Upper lobe of left lung (tissue), 6 donors: ENCODE measurements at places on chromosomes 16 and 17. TPM values are rescaled to one million over a fixed set of nuclear protein-coding genes. Genes with fewer than 3 reads are reported as not detected.
A peak's percentile ranks its signal among the peaks of the same experiment; 100 is the strongest.

The FNDC8 gene
- total RNA-seq = not detected

The FBXW10B gene
- 3.1 TPM for total RNA-seq

The LIMD2 gene
- total RNA-seq = 13.2 TPM

DNA sequence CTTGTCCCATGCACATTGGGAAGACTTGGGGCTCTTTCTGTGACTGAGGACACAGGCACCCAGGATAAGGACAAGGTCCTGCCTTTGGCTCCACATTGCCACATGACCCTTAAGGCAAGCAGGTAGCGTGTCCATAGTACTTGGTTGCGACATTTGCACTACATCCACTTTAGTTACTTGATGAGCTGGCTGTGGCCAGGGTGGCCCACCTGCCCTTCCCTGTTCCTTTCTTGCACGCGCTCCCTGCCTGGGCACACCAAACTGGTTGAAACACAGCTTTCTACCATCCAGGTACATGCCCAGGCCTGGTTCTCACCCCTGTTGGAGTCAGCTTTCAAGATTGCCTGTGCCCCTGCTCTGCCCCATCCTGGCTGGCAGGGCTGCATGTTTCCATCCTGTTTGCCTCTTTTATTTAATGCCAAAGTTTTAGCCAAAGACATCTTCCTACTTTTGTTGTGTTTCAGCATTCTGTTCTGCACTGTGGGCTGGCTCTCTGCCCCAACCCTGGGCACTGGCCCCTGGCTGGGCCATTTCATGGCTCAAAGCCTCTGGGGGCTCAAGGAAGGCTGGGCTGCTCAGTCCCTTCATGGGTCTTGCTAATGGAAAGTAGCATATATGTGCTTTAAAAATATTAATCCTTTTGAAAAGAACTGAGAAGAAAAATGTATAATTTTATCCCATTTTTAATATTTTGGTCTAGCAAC is 3.2 kb downstream of the B3GNT9 start:
- no peak for DNase-seq

- peak; percentile 94 for DNase-seq
Observed at GRCh38 chr17:4136373-4136772, 6.5 kb downstream of the ZZEF1 start.

- DNase-seq = no peak
Observed at GRCh38 chr17:49521088-49521450, 26.0 kb downstream of the NGFR start.

DNA sequence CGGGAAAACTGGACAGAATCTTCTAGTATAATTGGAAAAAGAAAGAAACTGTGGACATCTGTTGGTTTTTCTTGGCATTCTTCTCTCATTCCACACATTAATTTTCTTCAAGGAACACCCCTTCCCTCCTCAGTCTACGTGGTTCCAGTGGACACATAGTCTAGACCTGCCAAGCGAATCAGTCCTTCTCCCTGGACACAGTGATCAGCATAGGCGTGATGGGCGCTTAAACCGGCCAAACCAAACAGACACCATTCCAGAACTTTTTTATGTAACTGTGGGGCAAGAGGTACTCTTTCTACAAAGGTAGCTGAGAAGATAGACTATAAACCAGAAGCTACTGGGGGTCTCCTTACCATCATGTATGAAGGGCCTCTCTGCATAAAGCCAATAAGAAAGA is 121.8 kb upstream of the COX10 start:
- no peak for DNase-seq

DNA sequence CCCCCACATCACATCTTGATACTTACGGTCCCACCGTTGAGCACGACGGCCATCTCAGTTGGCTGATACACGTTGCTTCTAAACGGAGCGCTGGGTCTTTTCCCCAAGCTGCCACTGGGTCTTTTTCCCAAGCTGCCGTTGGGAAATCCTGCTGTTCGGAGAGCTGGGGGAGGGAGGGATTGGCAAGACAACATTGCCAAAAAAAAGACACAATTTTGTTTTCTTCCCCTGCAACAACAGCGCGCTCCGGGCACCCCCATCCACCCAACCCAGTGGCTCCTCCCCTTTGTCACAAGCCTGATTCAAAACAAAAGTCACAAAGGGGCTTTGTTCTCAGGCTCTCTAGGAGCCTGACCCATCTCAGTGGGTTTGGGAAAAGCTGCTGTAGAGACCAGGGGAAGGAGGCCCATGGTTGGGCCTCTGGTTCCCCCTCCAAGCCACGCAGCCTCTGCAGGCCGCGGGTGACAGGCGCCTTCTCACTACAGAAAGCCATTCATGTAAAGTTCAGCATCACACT is 22.8 kb downstream of the GPRC5B start:
- no peak for DNase-seq

- DNase-seq = no peak
Observed at GRCh38 chr16:2208308-2208707, 2.4 kb downstream of the BRICD5 start.

GRCh38 chr17:8117980-8118768 is at the start of gene ALOXE3:
Gene ALOXE3, minus strand, starts transcription at chr17:8118514. Its CDS starts 524 bp downstream, at chr17:8117990.
- peak; percentile 81 for DNase-seq

DNA sequence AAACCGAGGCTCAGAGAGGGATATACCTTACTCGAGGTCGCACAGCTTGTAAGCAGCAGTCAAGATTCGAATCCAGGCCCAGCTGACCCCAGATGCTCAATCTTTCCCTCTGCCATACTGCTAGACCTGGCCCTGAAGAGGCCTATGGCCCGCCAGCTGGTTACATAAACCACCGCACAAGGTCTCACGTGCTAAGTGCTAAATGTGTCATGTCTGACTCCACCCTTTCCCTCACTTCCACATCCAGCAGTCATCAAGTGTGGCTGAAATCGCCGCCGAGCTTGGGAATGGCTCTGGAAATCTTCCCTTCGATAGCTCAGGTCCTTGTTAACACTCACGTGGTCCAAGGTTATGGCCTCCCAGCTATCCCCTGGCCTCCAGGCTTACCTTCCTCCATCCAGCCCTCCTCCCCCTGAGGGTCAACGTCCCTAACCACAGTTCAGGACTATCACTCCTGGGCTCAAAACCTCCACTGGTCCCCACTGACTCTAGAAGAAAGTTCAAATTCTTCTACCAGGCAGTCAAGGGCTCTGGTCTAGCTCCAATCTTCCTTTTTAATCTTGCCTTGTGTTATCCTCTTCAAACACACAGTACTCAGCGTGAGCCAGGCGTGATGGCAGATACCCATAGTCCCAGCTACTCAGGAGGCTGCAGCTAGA is 3.5 kb downstream of the ZBTB4 start:
- DNase-seq = peak; percentile 78

GRCh38 chr17:65259281-65259680 is 122.1 kb downstream of the RGS9 start:
- DNase-seq = no peak

DNA sequence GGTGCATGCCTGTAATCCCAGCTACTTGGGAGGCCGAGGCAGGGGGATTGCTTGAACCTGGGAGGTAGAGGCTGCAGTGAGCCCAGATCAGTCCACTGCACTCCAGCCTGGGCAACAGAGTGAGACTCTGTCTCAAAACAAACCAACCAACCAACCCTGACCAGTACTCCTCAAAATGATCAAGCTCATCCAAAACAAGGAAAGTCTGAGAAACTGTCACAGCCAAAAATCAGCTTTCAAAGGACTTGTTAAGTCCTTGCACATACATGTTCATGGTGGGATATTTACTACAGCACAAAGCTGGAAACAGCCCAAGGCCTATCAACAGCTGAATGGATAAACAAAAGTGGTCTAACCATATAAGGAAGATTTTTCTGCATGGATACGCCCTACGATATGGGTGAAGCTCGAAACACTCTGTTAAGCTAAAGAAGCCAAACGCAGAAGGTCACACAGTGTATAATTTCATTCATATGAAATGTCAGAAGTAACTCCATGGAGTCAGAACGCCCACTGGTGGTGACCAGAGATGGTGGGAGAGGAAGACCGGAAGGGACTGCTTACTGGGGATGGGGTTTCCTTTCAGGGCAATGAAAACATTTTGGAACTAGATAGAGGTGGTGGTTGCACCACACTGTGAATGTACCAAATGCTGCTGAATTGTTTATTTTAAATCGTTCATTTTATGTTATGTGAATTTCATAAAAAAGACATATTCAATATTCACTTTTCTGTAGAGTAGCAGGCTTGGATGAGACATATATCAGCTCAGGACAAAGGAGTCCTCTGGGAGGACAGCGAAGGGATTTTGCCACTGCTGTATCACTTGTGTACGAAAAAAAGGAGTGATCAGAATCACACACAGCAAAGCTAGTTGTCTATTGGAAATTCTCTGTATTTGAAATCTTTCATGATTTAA is 17.7 kb downstream of the CCL17 start:
- no peak for DNase-seq

- peak; percentile 96 for DNase-seq
Observed at GRCh38 chr16:89860747-89861304, 12.6 kb upstream of the TCF25 start.

GRCh38 chr16:80300456-80300855 is 240.3 kb upstream of the DYNLRB2 start:
- DNase-seq = no peak

- DNase-seq = no peak
Observed at GRCh38 chr16:56673921-56674320, 4.3 kb downstream of the MT1H start.

GRCh38 chr16:19502395-19503131 is 19.3 kb downstream of the GDE1 start:
- DNase-seq = peak; percentile 61

DNA sequence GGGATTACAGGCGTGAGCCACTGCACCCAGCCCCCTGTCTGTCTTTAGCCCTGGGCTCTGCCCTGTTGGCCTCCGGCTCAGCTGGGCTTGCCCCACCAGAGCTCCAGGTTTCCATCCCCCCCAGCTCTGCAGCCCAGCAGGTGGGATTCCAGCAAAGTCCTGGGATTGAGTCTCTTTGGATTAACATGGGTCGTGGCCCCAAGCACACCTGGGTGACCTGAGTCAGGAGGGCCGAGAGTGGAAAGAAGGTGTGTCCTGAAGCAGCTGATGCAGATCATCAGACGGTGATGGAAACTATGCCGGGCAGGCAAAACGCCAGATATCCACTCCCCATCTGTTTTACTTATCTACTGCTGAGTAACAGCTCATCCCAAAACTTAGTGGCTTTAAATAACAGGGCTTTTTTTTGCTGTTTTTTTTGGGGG is 72.5 kb downstream of the KNOP1 start:
- DNase-seq = peak; percentile 37

GRCh38 chr17:62876673-62877405 is 68.7 kb upstream of the MARCHF10 start:
- DNase-seq = no peak

DNA sequence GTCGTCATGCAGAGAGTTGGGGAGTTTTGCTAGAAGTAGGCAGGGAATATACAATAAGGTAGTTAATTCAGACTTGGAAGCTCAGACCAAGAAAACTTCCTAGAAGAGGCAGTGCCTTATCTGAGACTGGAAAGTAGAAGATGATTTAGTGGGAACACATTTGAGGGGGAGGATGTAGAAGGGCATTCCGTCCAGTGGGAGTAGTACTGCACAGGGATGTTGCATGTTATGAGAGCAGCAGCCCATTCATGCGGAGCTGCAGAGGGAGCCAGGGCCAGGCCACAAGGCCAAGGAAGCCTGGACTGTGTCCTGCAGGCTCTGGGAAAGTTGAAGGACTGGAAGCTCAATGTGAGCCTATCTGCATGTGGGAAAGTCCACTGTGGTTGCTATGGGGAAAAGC is 344.5 kb upstream of the EEF2KMT start:
- DNase-seq = no peak

- DNase-seq = no peak
Observed at GRCh38 chr17:39916918-39917317, 1.5 kb downstream of the GSDMB start.

GRCh38 chr16:88385831-88386815 is 3.4 kb downstream of the ZNF469 start:
- DNase-seq = peak; percentile 67

DNA sequence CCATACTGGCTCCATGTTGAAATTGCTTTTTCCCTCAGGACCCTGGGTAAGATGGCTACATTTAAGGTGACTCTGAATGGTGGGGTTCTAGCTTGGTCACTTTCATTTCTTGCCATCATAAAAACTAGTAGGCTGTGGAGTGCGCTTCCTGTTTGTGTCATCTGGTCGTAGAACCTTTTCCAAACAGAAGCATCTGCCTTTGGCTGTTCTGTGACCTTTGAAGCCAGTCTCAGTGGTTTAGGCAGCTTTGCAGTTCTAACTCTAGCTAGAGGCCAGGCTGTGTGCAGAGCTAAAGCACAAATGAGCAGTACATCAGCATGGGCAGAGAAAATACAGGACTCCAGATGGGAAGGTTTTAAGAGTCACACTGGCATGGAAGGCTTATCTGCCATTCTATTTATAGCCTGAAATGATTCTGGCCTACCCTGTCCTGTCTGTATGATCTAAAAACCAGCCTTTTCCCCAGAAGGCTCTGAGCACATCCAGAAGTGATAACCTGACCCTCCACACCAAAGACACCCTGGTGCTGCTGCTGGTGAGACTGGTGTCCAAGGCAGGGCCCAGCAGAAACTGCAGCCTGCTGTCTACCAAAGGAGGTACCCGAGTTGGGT is 8.6 kb downstream of the ESRP2 start:
- DNase-seq = no peak

GRCh38 chr17:75163074-75163473 is 8.8 kb upstream of the JPT1 start:
- no peak for DNase-seq

GRCh38 chr17:28549236-28550132 is 2.9 kb downstream of the UNC119 start:
- DNase-seq = no peak

DNA sequence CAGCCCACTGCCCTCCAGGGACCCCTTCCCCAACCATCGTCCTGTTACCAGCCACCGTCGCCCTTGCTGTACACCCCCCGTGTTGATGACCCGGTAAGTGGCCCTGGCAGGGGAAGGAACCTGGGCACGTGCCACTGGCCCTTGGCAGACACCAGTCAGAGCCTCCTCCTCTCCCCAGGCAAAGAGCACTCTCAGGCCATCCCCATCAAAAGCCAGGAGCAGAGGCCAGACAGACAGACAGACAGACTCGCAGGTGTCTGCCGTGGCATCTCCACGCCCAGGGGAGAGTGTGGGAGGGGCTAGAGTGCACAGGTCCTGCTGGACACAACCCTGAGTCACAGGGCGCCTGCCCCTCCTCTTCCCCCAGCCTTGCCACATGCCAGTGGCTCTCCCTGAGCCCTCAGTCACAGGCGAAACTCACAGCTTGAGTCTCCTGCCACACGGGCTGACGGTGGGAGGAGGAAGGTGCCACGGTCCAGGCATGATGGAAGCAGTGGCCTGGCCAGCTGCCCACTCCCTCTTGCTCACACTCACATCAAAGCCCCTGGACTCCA is 7.8 kb downstream of the CLCN7 start:
- DNase-seq = peak; percentile 51

- no peak for DNase-seq
Observed at GRCh38 chr17:1914661-1915083, 84.9 kb downstream of the RPA1 start.
